ENCODE measurements at places on chromosomes 3 and 15.

DNA sequence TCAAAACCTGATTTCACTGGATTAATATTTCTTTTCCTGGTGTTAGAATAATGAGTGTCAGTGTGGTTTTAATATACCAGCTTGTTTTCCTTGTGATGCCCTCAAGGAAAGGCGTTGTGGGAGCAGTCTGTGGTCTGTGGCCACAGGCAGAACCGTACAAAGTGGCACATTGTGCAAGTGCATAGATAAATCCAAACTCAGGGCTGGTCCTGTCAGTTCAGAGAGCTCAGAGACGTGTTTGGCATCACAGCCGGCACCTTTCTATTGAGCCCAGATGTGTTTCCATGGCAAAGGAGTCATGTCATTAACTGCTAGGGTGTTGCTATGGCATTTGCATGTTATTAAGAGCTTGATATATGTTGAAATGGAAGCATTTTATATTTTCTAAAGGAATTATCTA lies 289.9 kb upstream of the RASGRP1 start:
- DNase-seq: no peak

DNA sequence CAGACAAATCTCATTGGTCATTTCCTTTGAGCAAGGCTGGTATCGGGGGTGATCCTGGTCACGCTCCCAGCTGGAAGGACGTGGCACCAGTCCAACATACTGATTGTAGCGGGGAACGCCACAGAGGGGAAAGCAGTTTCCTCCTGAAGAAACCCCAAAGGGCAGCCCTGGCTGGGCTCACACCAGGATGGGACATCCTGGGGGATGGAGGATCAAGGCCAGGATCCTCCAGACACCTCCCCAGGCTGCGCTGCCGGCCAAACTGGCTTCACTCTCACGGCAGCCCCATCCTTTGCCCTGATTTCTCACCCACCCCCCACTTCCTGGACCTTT lies 36.6 kb downstream of the MUC20 start:
- DNase-seq: no peak

- DNase-seq: no peak
These were observed 118.4 kb upstream of the SPRED1 start for GRCh38 chr15:38134252-38134651.

- no peak for DNase-seq
These were observed 861.6 kb upstream of the DPPA4 start for GRCh38 chr3:110198717-110199587.

DNA sequence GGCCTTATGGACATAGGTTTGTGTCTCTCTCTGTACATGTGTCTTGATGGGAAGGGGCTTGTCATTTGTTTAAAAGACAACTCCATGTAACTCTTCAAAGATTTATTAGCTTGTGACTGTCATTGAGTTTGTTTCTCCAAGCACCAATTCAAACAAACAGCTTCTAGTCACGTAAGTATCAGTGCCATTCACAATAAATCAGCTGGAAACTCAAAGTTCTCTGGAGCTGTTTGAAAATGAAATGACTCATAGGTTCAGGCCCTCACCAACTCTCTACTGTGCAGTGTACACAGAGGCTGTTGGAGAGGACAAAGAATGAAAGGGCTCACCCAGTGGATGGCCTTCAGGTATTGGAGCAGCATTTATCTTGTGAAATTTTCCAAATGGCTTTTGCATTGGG lies 476.3 kb downstream of the AGBL1 start:
- DNase-seq: no peak

DNA sequence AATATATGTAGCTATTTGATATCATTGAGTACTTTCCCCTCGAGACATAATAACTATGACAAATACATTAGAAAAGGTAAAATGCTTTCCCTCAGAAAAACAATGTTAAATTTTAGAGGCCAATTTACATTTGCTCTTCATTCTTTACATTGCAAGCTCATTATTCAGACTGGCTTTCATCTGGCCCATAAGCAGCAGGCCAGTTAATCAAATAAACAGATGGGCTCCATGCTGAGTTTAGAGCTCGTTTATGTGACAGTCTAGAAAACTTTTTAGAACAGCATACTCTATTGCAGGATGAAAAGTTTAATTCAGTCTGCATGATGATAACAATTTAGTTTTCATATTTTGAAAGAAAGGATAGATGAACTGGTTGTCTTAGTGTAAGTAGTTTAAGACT lies 150.6 kb downstream of the DUT start:
- no peak for DNase-seq

All from activated CD4-positive, alpha-beta T cell treated with anti-CD3 and anti-CD28 coated beads, Interleukin-2, amount 50 U/mL, for 4 hours (primary cell).